Inflammatory macrophage treated with lipopolysaccharide for 4 hours (primary cell): ENCODE measurements at places on chromosomes 5 and 9.

- DNase-seq: no peak
Observed at GRCh38 chr9:115262477-115262876, 144.5 kb upstream of the TNC start.

- DNase-seq: peak; percentile 70
Observed at GRCh38 chr5:178461004-178461730, 129.0 kb downstream of the COL23A1 start.

- DNase-seq: no peak
Observed at GRCh38 chr9:1087120-1087881, 37.1 kb downstream of the DMRT2 start.

DNA sequence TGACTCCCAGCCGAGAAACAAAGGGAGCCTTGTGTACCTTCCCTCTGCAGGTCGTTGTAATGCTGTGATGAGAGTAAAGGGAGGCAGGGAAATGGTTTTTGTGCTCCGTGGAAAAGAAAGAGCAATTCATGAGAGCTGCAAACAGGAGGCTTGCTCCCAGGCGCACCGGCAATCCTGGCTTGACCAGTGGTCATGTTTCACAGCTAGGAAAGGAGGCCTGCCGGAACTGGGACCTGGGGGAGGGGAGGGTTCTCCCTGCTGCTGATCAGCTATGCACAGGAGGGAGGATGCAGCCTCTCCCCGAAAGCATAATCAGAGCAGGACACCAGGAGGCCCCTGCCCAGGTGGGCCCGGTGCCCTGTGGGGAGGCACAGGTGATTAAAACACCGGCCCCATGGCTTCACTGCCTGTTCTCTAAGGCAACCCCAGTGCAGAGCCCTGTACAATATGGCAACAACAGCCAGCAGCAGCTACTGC is 131.3 kb downstream of the ZDHHC21 start:
- no peak for DNase-seq

GRCh38 chr5:58890265-58890664 is 307.4 kb downstream of the RAB3C start:
- DNase-seq: no peak

DNA sequence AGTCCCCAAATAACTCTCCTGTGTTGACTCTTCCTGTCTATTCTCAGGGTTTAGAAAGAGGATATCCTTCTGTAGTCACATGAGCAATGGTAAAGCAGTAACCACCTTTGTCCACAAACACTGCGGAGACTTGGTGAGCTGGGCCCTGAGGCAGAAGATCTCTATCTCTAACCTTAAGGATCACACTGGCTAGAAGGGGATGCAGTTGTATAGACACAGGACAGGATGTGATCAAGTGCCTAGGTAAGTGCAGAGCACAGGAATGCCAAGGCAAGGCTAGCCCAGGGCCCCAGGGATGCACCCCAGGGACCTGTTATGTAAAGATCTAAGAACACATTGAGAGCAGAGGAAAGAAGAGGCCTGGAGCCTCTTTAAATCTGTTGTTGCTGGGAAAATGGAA is 610.5 kb downstream of the IRX1 start:
- DNase-seq: no peak

DNA sequence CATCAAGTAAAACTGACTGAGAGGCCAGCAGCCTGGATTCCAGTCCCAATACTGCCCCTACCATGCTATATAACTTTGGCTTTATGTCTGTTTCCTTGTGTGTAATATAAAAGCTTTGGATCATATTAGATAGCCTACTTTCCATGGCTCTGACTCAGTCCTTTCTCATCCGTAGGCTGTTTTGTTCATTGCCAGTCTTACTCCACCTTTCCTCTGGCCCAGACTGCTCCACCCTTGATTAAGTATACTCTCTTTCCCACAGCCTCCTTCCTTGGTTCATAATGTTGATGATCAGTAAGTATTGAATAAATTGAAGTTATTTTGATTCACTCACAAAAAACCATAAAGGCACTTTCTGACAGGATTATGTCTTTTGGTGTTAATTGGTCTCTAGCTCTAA is 1.5 kb upstream of the MRPS30 start:
- DNase-seq: peak; percentile 13

- DNase-seq: no peak
Observed at GRCh38 chr5:147971472-147971871, 65.1 kb upstream of the C5orf46 start.

DNA sequence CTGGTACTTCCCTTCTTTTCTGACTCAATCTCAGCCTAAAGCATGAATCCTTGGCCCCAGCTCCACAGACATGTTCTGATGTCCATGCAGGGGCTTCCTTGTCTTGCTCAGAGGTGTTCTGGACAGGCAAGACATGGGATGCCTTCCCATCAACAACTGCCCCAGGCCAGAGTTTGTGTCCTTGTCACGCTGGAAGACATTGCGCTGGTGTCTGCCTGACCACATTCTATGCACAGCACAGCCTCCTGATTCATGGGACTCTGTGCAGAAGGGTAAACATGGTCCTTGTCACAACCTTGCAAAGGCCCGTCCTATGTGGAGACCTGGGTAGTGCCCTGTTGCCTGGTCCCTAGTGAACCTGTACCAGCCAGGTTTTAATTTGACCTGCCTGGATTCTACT is 212.2 kb downstream of the FSTL4 start:
- no peak for DNase-seq

DNA sequence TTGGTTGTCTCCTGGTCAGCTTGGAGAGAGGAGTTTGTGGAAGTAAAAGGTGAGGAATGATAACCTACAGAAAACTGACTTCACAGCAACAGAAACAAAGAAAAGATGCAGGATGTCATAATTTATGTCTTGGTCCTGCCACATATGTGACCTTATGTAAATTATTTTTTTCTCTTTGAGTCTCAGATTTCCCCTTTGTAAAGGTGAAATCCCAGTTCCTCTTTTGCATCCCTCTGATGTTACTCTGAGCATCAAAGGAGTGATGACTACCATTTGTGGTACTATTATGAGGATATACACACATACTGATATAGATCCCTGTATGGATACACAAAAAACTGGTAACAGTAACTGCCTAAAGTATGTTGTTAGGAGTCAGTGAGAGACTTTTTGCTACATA is 1.4 kb upstream of the THG1L start:
- no peak for DNase-seq

DNA sequence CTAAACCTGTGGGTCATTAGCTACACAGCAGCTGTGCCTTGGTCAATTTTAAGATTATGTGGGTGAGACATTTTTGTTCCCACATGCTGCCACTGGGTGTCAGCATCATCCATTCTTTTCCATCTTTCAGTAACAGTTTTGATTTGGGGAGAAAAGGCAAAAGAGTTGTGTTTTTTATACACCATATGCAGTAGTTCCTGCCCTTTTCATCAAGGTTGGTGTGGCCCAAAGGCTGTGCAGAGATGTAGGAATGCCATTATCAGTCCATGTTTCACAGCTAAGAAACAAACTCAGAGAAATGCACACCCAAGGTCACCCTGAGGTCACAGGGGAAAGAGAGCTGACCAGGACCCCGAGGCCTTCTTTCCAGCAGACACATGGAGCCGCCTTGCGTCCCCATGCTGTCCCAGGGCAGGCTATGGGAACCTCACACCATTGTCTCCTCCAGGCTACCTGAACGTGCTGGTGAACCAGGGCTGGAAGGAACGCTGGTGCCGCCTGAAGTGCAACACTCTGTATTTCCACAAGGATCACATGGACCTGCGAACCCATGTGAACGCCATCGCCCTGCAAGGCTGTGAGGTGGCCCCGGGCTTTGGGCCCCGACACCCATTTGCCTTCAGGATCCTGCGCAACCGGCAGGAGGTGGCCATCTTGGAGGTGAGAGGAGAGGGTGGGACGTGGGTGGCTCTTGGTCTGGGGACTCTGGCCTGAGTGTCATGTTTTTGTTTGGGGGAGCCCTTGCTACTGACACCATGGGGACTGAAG is 27.8 kb upstream of the GRPEL2 start:
- DNase-seq: peak; percentile 27

DNA sequence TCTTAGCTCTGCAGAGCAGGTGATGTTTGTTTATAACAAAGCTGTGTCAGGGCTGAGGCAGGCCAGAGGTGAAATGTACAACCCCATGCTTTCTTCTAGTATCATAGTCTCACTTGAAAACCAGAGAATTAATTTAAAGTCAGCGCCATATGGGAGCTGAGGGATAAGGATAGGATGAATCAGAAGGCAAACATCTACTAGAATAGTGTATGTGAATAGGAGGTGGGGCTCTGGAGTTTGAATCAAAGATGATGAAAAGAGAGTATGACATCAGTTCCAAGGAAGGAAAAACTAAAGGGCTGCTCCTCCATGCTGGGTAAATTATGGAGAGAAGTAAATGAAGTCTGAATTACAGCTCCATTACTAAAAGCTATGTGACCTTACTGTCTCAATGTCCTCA is 441.5 kb downstream of the RASEF start:
- no peak for DNase-seq

DNA sequence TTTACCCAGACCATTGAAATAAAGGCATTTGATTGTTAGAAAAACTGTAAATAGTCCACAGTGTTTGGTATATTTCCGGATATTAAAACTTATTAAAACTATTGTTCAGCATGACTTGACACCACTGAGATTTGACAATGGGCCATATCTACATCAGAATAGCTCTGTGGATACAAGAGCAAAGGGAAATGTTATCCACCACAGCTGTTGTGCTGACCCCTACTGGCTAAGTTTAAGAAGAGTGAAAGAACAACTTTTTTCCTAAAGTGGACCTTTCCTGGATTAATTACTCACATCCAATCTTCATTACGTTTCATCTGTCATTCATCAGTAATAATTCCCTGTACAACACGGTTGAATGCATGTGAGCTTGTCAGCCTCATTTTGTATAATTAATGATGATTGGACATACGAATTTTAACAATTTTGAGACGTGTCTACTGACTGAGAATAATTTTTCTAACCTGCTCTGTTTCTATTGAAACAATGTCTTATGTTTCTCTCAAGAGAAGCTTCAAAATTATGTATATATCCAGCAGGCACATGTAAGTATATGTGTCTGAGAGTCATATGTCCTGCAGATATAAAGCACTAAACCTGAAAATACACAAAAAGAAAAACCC is 1952.6 kb downstream of the MAT2B start:
- peak; percentile 44 for DNase-seq

DNA sequence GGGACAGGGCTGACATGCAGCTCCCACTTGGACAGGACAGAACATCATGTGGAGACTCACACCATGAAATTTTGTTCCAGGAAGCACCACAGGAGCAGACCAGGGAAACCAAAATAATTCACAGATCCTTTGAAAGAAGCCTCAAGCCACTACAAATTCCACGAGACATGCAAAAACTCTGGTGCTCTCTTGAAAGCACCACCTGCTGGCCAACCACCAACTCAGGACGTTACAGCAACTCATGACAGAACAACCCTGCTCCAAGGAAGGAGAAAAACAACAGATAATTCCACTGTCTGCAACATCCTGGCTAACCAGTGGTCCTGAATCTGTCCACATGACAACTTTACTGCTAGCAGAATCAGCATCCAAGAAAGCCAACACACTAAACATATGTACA is 516.0 kb downstream of the SPATA31D1 start:
- no peak for DNase-seq

DNA sequence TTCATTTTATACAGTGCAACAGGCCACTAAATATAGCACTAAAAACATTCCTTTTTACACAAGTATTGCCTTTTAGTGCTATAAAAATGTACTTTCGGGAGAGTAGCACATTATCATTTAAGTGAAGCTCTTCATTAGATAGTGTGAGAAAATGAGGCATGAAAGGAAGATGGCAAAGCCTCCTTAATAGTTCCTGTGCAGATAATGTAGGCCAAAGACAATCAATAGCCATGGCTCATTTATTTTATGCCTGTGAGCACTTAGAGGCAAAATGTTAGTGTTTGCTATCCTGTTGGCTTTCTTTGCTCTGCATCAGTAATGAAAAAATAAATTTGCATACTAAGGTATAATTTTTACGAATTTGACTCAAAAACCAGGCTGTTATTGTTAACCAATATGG is 929.5 kb upstream of the C9orf72 start:
- no peak for DNase-seq

GRCh38 chr5:59579101-59579823 is 314.3 kb downstream of the PDE4D start:
- no peak for DNase-seq

DNA sequence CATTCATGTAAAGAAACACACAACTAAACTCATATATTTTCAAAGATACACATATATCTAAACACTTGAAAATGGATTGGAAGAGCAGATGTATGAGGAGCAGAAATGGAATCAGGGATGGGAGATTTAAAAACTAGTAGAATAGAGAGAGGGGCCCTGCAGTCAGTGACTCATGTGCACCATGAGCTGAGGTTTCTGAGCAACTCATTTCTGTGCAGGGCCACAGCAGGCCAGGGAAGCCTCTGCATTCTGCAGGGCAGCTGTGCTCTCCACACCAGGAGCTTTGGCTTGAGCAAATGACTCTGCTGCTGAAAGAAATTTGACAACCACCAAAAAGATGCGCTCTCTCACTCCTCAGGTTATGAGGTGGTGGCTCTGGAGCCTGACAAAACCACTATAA is 27.1 kb downstream of the LHX6 start:
- DNase-seq: no peak

DNA sequence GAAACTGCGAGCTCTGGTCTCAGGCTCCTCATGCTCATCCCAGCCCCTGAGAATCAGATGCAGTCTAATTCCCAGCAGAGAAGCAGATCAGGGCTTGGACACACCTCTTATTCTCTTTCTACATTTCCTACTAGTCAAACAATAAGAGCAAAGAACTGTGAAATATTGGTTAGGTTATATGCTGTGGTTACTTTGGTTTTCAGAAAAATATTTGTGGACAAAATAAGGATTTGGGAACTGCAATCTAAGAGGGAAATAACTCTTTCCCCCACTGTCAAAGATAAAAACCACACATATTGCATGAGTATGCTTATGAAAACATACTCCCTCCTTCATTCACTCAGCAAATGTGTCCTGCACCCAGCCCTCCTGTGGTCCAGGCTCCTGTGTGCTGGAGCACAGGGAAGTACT is 164.5 kb upstream of the S1PR3 start:
- DNase-seq: no peak

DNA sequence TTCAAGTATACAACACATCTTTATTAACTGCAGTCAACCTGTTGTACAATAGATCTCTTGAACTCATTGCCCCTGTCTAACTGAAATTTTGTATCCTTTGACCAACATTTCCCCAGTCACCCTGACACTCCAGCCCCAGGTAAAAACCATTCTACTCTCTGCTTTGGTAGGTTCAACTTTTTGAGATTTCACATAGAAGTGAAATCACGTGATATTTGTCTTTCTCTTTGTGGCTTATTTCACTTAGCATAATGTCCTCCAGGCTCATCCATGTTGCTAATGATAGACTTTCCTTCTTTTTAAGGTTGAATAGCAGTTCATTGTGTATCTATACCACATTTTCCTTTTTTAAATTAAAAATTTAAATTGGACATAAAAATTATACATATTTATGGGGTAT is 126.5 kb upstream of the MAN2A1 start:
- no peak for DNase-seq

GRCh38 chr5:59038798-59039295 is 456.0 kb downstream of the RAB3C start:
- DNase-seq: no peak

GRCh38 chr9:86098824-86099700 is at the start of gene GOLM1:
Gene GOLM1, minus strand, starts transcription at chr9:86099558. Its CDS starts 20,238 bp downstream, at chr9:86079320.
- peak; percentile 61 for DNase-seq

- DNase-seq: no peak
Observed at GRCh38 chr9:5971740-5972139, 43.7 kb downstream of the RANBP6 start.
